Activated CD8-positive, alpha-beta memory T cell treated with anti-CD3 and anti-CD28 coated beads, Interleukin-2, amount 50 U/mL, for 4 hours (primary cell): ENCODE measurements at places on chromosomes 1 and 21.

- DNase-seq = no peak
These were observed 749 bp upstream of the EFHD2 start for GRCh38 chr1:15408890-15409387.

DNA sequence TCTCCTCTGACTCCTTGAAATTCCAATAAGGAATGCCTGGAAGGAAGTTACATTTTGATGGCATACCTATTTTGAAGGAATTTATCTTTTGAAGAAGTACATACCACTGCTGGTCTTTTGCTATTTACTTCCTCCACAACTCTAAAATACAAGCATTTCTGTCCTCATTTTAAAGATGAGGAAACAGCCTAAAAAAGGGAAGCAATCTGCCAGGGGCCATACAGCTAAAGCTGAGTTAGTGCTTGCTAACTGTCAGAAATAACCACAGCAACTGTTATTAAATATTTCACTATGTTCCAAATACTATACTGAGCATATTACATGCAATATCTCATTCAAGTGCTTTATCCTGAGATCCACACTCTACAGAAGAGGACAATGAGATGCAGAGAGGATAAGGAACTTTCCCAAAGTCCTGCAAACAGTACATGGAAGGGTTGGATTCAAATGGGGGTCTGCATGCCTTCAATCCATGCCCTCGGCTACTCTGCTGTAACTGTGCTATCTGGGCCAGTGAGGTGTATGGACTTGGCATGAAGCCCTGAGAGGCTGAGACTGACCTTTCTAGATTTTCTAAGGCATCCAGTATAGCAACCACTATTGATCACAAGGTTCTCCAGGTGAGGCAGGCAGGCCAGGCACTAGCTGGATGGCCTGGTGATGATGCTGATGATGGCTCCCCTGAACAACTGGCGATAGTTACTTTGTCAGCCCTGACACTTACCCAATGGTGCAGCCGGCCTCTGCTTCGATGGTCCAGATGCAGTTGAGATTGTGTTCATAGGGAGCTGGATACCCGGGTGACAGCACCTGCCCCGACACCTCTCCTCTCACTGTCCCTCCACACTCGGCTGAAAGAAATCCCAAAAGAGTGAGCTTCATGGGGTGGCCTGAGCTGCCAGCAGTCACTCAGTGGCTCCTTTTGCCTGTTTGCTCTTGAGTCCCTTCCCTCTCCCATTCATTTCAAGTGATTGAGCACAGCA lies 171.4 kb upstream of the HMGB4 start:
- DNase-seq = no peak

DNA sequence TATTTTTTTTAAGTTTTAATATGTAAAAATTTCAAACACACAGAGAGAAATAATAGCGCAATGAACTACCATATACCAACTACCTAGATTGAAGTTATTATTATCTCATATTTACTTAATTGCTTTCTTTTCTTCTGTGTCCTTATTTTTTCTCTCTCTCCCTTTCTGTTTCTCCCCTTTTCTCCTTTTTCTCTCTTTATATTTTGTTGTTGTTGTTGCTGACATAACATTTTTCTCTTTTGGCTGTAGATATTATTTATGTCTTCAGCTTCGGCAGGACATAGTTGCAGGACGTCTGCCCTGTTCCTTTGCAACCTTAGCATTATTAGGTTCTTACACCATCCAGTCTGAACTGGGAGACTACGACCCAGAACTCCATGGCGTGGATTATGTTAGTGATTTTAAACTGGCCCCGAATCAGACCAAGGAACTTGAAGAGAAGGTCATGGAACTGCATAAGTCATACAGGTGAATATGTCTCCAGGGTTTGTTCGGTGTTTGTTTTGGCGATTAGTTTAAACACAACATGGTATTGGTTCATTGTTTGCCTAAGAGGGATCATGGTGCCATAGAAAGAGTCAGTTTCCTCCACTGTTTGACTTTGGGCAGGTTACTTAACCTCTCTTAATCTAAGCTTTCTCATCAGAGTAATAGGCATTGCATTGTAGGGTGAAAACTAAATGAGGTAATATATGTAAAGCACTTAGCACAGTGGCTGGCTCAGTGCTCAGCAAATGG lies 103.8 kb downstream of the EPB41 start:
- no peak for DNase-seq

- no peak for DNase-seq
These were observed 22.8 kb downstream of the KIAA1614 start for GRCh38 chr1:180935326-180936109.

DNA sequence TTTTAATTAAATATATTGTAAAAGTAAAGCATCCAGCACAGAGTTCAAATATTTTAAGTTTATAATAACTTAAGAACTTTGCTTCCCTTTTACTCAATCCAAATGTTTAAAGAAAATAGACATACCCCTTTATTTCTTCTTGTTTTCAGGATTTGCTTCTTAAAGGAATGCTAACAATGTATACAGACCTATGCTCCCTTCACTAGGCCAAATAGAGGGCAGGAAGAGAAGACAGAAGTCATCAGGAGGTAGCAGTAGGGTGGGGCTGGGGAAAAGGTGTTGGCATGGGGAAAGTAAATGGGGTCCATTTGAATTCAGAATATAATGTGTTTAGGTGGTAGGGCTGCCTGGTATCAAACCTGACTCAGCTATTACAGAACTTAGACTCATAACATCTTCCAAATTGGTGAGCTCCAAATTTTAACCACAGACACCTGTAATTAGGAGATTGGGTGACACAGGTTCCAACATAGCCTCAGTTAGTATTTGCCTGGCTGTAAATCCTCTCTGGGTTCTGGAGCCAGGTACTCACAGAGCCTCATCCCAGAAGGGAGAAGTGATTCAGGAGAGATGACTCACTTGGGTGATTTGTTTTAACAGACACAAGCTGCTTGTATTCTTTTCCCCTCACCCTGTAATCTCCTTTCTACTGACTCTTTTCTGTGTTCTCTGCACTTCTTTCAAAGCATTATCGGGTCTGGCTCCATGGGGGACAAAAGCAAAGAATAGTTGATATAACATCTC lies 60.1 kb upstream of the DUSP10 start:
- no peak for DNase-seq

GRCh38 chr1:163523375-163524029 lies 201.7 kb downstream of the NUF2 start:
- no peak for DNase-seq

DNA sequence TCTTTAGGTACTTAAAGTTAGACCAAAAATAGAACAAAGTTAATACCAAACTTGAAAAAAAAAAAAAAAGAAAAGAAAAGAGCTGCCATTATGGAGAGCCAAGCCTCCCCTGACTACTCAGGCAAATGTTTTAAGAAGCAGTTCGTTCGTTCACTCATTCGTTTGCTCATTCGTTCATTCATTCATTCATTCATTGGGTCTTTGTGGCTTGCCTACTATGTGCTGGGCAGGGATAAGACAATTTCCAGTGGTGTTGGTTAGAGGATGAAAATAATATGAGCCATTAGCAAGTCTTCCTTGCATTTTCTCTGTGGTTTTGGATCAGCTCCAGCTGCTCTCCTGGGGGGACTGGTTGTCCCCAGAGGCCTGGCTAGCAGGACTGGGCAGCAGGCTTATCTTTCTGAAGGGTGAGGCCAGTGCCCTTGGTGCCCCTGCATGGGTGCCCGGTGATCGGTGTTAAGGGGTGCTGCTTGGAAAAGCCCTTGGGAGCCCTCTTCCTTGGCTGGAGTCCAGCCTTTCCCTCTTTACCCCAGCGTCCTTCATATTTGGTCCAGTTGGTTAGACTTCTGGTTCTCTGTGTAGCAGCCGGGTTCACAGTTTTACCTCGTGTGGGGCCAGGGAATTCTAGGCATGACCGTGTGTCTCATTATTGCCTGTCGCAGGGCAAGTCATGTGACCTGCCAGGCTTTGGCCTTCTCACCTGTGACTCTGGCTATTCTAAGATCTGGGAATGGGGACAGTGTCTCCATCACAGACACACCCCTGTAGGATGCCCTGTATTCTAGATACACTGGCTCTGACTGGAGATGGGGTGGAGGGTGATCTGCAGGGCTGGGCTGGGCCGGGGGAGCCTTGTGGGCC lies 32.8 kb downstream of the LHX4 start:
- no peak for DNase-seq

DNA sequence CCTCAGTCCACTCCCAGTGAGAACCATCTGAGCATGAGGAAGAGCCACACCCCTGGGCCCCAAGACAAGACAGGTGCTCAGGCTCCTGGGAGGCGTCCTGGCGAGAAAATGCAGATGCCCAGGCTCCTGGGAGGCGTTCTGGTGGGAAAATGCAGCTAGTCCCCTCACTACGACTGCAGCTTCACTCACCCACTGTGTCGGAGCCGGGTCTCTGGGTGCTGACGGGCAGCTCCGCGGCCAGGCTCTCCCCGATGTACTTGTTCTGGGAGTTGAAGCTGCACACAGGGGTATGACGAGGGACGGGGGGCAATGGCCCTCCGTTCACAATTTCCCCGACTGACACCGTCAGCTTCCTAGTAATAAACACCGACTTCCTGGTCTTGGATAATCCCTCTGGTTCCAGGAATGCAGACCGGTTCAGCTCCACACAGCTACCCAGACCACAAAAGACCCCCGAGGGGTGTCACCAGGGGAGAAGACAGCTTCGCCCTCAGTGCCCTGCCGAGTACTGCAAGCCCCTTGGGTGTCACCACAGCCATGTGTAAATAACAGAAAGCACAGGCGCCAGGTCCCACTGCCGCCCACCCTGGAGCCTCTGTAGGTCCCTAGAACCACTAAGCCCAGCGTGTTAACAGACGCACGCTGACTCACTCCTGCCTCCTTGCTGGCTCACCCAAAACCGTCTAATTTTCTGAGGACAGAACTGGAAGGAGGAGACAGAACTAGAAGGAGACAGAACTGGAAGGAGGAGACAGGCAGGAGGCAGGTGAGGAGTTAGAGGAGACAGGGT lies 19.5 kb downstream of the MCM3AP start:
- DNase-seq = no peak

- DNase-seq = no peak
These were observed 8.2 kb downstream of the KCNA2 start for GRCh38 chr1:110597966-110598365.

DNA sequence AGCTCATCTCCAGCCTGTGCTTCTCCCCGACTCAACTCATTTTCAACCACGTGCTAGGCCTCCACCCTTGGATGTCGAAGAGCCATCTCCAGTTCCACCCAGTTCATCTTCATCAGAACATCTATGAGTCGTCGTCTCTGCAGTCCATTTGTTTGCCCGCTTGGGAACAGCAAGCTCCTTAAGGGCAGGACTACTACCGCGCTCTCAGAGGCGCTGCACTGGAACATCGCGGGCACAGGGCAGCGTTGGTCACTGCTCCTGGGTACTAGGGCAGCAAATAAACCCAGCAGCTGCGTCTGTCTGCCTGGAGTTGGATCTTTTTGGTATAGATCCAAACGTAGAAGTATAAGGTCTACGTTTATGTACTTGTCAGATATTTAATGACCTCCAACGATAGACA lies 478 bp upstream of the PRDM2 start:
- no peak for DNase-seq

GRCh38 chr1:154483941-154484803 lies 17.8 kb upstream of the TDRD10 start:
- no peak for DNase-seq

GRCh38 chr1:245313576-245313975 lies 158.8 kb downstream of the KIF26B start:
- no peak for DNase-seq

GRCh38 chr21:32955311-32956060 lies 70.2 kb upstream of the OLIG2 start:
- no peak for DNase-seq

DNA sequence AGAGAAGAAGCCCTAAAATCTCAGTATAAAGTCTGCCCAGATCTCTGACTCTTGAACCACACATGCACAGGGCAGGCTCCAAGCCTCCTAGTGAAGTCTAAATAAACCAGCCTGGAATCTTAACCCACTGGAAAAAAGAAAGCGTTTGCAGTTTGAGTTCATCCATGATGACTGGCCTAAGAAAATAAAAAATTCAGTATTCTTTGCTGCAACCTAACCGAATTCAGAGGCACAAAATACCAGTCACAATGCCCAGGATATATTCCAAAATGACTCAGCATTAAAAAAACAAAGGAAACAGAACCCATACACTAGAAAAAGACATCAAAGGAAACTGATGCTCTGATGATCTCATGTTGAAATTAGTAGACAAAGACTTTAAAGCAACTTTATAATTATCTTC lies 269.2 kb downstream of the SDCCAG8 start:
- DNase-seq = no peak

GRCh38 chr1:213750231-213751063 lies 237.3 kb upstream of the PROX1 start:
- no peak for DNase-seq

DNA sequence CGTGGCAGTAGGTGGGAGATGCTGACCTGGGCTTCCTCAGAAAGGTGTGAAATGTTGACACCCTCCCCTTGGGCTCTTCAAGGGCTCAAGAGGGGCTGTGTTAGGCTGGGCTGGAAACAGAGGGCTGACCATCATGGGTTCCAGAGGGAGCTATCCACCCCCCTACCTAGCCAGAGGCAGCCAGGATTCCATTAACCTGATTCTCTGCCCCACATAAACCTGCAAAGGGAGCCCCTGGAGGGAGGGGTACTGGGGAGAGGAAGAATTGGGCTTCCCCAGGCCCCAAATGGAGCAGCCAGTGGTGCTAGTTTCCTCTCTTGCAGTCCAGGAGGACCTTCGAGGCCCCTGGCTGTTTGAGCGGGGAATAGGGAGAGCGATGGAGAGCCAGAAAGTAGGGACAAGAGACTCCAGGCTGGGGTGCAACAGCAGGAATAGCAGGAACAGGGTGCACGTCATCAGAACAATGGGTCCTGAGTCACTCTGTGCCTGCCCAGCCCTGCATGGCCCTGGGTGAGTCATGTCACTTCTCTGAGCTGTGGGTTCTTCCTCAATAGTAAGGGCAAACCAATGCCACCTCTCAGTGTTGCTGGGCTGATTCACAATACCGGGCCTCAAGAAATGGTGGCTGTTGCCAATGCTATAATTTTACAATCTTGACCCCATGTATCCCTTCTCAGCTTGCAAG lies 121.2 kb downstream of the EPHB2 start:
- no peak for DNase-seq

DNA sequence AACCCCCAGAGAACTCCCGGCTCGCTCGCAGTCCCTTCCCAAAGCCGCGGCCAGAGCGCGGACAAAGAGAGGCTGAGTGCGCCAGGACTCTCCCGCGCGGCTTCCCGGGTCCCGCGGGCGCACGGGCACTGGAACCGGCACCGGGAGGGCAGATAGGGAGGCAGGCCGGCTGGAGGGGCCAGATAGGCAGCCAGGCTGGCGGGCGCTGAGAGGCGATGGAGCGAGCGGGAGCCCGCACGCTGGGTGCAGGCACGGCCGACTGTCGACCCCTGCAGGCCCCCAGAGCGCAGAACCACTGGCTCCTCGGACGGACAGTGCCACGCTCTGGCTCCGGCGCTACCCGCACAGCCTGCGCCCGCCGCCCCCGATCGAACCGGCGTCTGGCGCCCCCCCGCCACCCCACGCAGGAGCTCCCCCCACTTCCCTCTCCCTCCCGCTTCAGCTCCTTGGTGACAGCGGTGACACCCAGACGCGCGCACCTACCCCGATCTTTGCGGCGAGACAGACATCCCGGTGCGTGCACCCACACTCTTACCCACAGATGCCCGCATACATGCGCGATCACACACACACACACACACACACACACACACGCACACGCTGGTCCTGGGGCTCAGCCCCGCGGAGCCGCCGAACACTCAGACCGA lies 534 bp downstream of the SLC6A9 start:
- DNase-seq = peak; percentile 62

- DNase-seq = no peak
These were observed 33.8 kb downstream of the ZBTB17 start for GRCh38 chr1:15941899-15942660.

- no peak for DNase-seq
These were observed 13.4 kb downstream of the RAP1GAP start for GRCh38 chr1:21655748-21656147.
